ENCODE measurements at places on chromosomes 3 and 15.

- DNase-seq = no peak
Observed at GRCh38 chr15:47610736-47611135, 106.6 kb upstream of the SEMA6D start.

DNA sequence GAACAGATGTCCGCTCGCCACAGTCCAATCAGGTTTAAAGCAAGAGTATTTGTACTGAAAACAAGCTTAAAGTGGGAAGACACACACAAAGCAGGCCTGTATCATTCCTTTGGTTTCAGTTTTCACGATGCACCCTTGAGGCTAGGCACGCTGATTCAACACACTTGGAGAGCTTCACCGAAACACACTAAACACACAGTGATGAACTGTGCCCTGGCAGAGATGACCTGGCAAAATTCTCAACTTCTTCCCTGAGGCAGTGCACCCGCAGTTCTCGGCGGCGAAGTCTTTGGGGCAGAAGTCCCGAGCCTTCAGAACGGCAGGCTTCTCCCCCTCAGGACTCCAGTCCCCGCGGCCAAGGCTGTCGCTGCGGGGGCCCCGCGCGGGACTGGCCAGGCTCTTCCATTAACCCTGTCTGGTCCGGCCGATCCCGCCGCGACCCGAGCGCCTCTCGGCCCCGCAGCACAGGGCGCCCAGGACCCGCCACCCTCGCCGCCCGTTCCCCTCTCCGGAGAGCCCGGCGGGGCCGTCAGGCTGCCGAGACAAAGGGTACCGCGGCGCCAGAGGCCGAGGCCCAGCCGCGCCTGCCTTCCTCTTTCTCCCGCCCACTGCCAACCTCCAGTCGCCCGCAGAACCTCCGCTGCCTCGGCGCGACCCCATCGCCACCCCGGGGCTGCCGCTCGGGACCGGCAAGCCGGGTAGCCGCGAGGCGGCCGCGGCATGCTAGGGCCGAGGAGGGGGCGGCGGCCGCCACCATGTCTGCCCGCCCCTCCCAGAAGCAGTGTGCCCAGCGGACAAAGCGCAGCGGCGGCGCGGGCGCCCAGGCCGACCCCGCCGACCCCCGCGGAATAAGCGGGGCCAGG lies 792 bp downstream of the GABPB1 start:
- DNase-seq = peak; percentile 14

DNA sequence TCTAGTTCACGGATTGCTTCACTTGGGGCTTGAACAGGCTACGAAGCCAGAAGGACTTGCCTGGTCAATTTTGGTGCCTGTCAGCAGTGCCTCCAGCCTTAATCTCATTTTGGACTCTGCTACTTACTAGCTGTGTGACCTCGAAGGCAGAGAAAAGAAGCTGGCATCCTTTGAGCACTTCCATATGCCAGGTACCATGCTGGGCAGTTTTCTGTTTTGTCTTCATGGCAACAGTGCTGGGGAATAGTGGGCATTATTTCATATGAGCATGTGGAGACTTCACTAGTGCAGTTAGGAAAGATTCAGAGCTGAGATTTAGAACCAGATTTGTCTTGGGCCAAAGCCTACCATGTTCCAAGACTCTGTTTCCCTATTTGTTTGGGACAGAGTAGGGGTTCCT lies 92.2 kb downstream of the LRTM1 start:
- no peak for DNase-seq

DNA sequence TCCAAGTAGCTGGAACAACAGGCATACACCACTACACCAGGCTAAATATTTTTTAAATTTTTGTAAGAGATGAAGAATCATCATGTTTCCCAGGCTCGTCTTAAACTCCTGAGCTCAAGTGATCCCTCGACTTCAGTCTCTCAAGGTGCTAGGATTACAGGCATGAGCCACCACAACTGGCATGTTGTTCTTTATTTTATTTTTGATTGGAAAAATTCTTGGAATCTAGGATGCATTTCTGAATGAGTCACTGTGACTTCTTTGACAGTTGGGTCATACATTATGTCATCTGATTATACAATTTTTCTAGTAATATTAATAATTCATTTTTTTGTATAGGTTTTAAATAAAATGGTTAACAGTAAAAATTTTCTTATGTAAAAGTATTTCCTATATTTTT lies 870.2 kb downstream of the SI start:
- no peak for DNase-seq

DNA sequence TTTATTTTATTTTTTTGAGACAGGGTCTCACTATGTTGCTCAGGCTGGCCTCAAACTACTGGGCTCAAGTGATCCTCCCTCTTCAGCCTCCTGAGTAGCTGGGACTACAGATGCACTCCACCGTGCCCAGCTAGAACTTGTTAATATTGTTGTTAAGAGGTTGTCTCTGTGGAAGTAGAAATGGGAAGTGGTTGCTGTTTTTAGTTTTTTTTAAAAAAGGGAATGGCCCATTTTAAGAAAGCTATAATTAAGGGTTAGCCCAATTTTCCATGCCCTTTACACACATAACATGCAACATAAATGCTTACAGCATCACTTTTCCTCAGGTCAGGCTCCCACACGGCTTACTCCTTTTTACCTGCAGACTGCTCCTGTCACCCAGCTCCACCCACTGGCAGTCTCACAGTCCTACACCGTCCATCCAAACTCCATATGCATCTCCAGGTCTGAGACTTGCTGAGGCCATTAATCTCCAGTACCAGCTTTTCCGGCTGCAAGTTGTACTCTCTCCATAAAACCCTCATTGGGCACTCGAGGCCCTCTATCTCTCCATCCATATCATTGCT lies 19.8 kb downstream of the MORC1 start:
- no peak for DNase-seq

DNA sequence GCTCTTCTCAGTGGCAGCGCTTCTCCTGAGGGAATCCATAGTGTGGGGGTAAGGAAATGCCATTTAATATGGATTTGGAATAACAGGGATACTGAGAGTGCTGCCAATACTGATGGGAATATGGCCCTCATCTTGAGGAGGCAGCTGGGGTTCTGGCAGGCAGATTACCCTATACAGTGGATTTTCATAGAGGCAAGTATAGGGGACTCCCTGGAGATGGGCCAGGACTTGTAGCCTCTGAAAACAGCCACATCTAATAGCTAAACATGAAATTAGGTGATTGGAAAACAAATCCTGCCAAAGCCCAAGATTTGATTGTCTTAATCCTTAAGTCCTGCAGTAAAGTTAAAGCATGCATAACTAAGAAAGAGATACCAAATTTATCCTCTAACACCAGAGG lies 30.9 kb downstream of the DPH3 start:
- no peak for DNase-seq

GRCh38 chr3:114527036-114527644 lies 233.3 kb downstream of the TIGIT start:
- no peak for DNase-seq

GRCh38 chr15:43238671-43239131 lies 17.9 kb upstream of the EPB42 start:
- DNase-seq = no peak

DNA sequence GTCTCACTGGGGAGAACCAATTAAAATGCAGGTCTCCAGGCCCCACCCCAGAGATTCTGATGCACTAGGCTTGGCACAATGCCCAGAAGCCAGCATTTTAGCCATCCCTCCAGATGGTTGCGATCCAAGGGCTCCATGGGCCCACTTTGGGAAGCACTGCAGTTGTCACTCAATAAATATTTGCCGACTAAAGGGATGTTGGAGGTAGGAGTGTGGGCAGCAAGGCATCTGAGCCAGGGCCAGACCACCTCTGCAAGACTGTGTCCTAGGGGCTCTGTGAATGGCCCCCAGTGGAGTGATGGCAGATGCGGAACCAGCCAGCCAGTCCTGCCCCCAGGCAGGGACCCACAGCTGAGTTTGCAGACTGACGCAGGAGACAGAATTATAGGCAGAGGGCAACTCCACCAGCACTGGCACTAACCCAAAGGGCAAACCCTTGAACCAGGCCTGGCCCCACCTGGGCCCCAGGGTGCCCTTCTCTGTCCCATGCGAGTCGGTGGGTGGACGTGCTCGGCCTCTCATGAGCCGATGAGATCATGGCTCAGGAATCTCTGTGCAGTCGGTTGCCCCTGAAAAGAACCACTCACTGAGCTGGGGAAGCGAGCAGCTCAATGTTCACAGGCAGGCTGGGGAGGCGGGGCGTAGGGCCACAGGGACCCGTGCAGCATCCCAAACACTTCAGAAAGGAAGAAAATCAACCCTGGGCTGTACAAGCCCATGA lies 49.7 kb downstream of the SEMA5B start:
- no peak for DNase-seq

- DNase-seq = no peak
Observed at GRCh38 chr3:25661694-25662437, 2.8 kb downstream of the TOP2B start.

DNA sequence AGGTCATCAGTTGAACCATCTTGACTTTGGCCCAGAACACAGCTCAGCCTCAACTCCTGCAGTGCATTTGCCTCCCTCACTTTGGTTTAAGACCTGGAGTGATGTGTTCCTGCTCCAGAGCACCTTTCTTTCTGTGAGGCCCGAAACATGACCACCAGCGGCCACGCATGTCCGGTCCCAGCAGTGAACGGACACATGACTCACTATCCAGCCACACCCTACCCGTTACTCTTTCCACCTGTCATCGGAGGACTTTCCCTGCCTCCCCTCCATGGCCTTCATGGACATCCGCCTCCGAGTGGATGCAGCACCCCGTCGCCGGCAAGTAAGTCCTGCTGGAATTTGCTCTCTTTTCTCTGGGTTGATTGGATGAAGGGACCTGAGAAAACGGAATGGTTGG lies 253.8 kb upstream of the RARB start:
- DNase-seq = no peak

- DNase-seq = no peak
Observed at GRCh38 chr15:44541282-44541958, 4.5 kb downstream of the EIF3J start.

DNA sequence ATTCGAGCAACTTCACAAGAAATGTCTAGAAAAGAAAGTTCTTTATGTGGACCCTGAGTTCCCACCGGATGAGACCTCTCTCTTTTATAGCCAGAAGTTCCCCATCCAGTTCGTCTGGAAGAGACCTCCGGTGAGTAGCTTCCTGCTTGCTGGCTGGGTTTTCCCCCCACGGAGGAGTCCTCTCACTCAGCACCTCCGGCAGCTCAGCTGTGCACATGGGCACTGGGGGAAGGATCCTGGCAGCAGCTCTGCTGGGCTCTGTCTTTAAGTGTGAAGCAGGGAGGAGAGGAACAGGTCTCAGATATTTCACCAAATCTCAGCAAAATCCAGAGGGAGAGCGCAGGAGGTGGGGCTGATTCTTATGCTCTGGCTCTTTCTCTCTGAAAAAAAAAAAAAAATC lies 684 bp downstream of the CAPN3 start:
- DNase-seq = no peak

DNA sequence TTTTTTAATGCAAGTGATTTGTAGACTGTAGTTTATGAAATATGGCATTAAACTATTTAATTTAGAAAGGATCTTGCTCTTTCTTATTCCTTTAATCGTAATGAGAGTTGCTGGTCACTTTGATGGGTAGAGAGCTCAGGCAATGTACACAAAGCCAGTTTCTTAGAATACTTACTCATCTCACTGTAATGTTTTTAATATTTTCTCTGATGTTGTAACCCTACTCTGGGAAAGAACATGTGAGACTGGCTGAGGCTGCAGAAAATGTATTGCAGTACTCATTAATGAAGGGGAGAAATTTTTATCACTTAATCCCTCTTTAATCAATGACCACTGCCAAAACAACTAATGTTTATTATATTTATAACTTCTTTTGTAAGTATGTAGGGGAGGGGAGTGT lies 479.4 kb upstream of the KCNMB2 start:
- DNase-seq = no peak

GRCh38 chr3:10964537-10965167 lies 27.9 kb upstream of the SLC6A1 start:
- DNase-seq = no peak

GRCh38 chr3:101128786-101129185 lies 135.6 kb upstream of the ABI3BP start:
- DNase-seq = no peak

- DNase-seq = peak; percentile 72
Observed at GRCh38 chr3:113019182-113020137, 28.7 kb downstream of the GTPBP8 start.
